ENCODE measurements at places on chromosomes 11 and 22.

GRCh38 chr11:103420593-103420992, 311.4 kb downstream of the DYNC2H1 start:
- no peak for DNase-seq

DNA sequence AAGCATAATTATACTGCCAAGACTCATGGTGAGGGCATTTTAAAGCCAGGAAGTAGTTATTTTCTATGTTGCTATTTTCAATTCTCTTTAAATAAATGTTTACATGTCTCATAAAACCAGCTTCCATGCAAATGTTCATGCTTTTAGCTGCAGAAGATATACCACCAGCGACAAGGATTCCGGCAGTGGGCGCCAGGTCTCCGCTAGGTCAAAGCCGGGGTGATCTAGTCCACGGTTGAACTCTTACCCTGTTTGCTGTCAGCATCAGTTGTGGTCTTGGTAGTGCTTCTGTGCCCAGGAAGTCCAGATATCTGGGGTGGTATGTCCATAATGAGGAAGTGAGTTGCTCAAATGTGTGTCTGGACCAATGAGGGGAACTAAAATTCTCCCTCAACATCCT, 265.7 kb downstream of the BRD1 start:
- DNase-seq: no peak

GRCh38 chr22:46578251-46578823, 40.9 kb upstream of the CELSR1 start:
- DNase-seq: no peak

DNA sequence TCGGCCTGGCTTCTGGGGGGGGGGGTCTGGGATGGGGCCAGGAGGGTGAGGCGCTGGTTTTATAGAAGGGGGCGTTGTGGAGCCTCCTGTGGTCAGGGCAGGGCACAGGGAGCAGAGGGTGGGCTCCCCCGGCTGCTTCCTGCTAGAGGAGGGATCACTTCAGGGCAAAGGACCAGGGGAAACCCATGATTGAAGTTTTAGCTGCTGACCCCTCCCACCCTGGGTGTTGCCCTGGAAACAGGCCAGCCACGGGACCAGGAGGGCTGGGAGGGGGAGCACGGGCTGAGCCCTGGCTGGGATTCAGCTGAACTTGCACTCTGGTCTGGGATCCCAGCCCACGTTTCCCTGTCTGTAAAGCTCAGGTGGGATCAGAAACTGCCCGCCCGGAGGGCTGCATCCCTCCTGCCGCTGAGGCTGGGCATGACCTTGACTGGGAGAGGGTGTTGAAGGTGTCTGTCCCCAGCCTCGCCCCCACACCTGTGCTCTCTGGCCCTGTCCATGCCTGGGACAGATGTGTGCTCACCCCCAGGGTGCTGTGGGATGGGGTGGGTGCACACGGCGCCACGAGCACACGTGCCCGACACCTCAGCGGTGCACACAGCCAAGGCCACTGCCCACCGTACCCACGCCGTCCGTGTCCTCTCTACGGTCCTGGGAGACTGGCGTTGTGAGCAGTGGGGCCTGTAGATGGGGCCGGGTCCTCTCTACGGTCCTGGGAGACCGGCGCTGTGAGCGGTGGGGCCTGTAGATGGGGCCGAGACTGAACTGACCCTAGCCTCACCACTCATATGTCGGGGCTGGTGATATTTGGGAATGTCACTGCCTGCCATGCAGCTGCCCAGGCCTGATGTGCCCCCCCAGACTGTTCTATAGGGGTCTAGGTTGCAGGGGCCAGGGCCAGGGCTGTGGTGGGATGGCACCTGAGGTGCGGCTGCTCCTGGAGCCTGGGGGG, 2.3 kb downstream of the TSPAN4 start:
- DNase-seq: no peak

DNA sequence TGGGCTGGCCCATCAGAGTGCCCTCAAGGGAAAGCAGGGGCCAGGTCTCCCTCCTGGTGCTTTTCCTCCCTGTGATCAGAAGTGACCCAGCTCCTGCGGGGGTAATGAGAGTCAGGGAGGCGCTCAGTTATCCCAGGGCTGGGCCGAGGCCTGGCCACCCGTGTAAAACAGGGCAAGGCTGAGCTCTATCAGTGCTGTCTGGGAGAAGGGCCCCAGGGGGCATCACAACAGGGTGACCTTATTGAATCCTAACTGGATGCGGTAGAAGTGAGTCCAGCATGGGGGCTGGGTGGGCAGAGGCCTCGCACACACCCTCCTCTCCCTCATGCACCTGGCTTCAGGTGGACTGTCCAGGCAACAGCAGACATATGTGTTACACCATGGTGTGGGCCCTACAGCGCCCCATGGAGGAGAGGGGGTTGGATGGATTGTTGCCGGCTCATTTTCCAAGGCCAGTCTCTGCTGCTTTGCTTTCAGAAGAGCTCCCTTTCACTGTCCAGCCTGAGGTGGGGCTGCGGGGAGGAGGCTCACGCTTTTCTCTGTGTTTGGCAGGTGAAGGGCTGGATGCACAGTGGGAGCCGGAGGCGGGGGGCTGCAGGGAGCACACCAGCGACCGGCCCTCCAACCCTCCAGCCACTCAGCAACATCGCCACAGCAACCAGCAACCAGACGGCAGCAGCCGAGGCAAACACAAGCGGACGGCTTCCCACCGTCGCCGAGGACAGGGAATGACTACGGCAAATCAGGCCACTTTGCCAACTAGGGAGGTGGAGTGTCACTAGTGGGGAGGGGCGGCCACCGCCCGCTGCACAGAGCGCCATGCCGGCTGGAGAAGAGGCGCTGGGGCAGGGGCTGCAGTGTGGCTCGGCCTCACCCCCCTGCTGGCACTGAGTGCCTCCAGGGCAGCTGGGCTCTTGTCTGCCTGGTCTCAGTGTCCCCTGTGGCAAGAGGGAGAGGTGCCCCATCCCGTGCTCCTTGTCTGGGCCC, 24.7 kb downstream of the GNAZ start:
- DNase-seq: no peak

- no peak for DNase-seq
Observed at GRCh38 chr11:118106789-118107335, 20.1 kb upstream of the SMIM35 start.

GRCh38 chr11:80495116-80495515, 1054.3 kb upstream of the TENM4 start:
- DNase-seq: no peak

DNA sequence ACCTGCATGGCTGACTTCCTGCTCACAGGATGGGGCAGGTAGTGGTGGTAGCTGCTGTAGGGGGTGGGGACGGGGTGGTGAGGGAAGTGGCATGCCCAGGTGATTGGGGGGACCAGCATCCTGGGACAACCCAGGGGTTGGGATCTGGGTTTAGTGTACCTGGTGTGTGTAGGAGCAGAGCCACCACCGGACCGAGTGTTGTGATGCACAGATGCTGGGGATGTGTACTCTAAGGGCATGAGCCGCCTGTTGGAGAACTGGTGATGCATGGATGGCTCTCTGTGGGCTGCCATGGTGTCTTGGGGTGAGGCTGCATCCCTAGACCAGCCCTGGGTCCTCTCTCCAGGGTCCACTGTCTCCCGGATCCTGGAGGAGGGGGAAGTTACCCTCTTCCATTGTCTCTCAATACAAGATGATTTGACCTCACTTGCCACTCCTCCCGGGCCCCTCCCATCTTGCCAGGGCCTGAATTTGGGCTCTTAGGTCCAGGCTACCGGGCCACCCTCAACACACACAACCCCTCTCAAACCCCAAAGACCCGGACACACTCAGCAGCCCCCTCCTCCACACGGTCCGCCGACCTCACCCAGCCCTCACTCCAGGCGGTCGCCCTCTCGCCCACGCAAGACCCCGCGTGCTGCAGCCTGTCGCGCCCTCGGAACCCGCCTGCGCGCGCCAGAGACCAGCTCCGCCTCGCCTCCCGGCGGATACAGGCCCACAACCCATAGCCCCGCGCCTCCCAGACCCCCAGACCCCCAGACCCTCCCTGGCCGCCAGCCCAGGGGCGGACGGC, 619 bp downstream of the LRRC75B start:
- DNase-seq: peak; percentile 19

DNA sequence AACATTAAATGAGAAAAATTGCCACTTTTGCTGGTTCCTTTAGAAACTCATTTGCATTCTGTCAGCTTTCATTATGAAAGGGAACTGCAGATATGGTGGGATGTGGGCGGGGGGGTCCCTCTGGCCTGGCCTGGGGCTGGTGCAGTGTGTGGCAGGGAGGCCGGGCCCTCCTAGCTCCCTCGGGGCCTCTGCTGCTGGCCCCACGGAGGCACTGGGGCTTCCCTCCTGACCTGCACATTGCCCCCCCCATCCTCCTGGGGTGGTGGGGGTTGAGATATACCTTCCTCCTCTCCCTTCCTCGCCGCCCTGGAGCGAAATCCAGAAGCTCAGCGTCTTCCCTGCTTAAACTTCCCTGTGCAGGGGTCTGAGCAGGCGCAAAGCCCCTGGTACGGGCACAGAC, 1005.9 kb downstream of the BRD1 start:
- DNase-seq: no peak

- DNase-seq: no peak
Observed at GRCh38 chr22:37334859-37335805, 52.8 kb downstream of the CYTH4 start.

DNA sequence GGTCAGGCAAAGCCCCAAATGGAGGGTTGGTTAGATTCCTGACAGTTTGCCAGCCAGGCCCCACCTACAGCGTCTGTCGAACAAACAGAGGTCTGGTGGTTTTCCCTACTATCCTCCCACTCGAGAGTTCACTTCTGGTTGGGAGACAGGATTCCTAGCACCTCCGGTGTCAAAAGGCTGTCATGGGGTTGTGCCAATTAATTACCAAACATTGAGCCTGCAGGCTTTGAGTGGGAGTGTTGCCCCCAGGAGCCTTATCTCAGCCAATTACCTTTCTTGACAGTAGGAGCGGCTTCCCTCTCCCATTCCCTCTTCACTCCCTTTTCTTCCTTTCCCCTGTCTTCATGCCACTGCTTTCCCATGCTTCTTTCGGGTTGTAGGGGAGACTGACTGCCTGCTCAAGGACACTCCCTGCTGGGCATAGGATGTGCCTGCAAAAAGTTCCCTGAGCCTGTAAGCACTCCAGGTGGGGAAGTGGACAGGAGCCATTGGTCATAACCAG, 4.7 kb upstream of the TTC36 start:
- no peak for DNase-seq

- no peak for DNase-seq
Observed at GRCh38 chr11:117544130-117544800, 216.6 kb downstream of the CEP164 start.

DNA sequence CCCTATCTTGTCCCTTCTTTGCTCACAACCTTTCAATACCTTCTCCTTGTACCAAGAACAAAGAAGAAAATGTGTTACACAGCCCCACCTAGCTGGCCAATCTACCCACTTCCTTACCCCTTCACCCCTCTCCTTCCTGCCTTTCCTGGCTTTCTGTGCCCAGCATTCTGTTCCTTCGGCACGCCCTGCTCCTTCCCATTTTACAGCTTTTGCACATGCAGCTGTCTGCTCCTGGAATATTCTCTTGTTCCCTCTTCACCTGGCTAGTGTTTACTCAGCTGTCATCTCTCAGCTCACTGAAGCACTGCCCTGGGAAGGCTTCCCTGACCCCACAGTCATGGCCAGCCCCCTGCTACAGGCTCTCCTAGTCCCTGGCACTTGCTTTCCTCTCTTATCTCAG, 30.7 kb downstream of the SERPINH1 start:
- no peak for DNase-seq

GRCh38 chr11:82994604-82995230, 77.0 kb downstream of the RAB30 start:
- DNase-seq: no peak

DNA sequence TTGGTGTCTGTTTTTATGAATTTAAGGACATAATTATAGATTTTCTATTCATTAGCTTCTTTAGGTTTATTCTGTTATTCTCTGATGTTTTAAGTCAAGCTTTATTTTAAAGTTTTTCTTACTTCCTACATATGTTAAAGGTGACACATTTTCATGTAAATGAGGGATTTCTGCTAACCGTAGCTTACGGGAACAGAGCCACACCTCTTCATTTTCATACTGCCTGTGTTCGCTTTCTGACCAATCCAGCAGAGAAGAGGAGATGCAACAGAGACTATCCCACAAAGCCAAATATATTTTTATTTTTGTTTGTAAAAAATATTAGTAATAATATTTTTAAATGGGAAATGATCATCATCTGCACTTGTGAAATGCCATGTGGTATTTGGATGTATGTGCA, 774.1 kb downstream of the BRD1 start:
- DNase-seq: no peak

DNA sequence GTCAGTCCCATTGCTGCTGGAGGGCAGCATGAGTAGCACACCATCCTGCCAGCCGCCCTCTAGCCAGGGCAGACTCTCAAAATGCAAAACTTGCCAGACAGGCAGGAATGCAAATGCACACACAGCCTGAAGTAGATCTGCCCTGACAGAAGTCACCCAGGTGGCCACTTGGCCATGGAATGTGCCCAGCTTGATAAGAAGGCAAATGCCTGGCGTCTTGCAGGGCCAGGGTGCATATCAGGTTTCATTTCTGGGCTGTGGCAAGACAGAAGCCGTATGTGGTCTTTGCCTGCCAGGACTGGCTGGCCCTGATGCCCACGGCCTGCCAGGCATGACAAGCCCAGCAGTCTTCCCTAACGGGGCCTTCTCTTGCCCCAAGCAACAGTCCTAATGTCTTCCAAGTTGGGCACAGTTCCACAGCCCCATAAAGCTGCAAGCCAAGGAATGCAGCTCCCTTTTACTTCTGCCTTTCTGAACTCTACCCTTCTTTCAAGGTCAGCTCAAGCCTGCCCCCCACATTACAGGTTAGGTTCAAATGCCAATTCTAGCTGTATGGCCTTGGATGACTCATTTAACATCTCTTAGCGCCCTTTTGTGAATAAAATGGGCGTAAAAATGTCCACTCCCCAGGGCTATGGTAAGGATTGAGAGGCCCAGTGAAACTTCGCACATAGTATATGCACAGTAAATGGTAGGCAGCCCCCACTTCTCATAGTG, 29.7 kb downstream of the POU2AF3 start:
- DNase-seq: no peak

- no peak for DNase-seq
Observed at GRCh38 chr11:24861440-24861839, 364.6 kb downstream of the LUZP2 start.

- DNase-seq: no peak
Observed at GRCh38 chr11:80873310-80873999, 1432.6 kb upstream of the TENM4 start.

DNA sequence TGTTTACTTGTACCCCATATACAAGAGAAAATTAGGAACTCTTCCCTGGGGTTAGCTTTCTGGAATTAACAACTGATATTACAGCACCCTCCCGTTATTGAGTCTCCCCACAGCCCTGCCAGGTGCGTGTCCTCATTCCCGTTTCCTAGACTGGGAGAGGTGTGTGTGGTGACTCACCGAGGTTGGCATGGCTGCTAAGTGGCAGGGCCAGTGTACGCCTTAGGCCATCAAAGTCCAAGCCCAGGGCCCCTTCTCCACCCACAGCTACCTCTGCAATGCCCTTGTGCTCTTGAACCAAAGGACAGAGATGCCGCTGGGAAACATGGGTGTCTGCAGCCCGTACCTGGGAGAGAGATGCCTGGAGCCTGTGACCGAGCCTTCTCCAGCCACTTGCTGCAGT, 12.3 kb downstream of the IFT27 start:
- DNase-seq: no peak

- DNase-seq: no peak
Observed at GRCh38 chr11:93783765-93784144, 327 bp upstream of the MED17 start.

- no peak for DNase-seq
Observed at GRCh38 chr11:6610591-6610990, 1.4 kb downstream of the TAF10 start.
